ENCODE measurements at places on chromosomes 6 and 20.

DNA sequence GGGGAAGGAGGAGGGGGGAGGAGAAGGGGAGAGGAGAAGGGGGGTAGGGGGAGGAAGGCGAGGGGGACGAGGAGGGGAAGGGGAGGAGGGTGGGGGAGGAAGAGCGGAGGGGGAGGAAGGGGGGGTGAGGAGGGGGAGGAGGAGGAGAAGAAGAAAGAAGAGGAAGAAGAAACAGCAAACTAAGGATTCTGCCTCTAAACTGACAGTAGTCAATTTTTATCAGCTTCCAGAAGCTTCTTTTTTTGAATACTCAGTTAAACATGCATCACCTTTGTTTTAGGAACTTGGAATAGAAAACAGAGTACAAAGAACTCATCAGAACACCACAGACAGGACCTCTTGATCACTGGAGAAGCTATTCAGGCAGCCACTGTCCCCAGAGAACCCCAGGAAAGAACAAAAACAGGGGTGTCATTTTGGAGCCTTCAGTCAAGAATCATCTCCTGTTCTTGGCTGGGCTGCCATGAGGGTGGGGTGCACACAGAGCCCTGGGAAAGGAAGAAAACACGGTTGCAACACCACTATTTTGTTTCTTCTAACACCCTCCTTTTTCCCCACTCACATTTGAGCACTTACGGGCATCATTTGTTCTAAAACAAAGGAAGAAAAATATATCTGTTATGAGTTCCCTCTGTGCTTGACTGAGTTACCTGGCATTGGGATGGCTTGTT, 67.4 kb downstream of the TMEM170B start:
- no peak for DNase-seq

DNA sequence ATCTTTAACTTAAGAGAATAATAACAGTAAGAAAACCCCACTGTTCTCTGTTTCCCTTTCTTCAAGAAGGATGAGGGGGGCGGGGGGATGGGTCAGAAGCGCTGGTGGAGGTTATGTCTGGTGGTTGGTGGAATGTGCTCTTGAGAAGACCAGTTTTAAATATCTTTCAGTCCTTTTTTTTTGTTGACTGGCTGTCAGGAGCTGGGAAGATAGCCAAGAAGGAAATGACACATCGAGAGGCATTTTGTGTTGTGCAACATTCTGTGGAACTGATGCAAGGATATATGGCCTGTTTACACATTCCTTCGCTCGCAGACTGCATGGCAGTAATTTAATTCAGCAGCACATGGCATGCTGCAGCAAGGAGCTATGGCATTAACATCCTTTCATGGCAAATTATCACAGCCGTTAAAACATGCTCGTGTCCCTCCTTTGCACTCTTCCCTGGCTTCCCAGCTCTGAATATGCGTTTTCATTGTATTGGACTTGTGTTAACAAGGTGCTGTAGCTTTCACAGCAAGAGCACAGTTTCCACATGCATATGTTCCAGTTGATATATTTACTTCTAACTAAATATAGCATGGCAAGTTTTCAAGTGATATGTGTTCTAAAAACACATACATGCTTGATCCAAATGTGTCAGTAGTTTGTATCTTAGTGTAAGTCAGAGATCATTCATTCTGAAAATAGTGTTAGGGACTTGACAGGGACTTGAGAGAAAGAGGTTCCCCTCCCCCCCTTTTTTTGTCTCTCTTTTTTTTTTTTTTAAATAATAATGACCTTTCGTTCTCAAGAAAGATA, 68.2 kb upstream of the SUPT3H start:
- no peak for DNase-seq

DNA sequence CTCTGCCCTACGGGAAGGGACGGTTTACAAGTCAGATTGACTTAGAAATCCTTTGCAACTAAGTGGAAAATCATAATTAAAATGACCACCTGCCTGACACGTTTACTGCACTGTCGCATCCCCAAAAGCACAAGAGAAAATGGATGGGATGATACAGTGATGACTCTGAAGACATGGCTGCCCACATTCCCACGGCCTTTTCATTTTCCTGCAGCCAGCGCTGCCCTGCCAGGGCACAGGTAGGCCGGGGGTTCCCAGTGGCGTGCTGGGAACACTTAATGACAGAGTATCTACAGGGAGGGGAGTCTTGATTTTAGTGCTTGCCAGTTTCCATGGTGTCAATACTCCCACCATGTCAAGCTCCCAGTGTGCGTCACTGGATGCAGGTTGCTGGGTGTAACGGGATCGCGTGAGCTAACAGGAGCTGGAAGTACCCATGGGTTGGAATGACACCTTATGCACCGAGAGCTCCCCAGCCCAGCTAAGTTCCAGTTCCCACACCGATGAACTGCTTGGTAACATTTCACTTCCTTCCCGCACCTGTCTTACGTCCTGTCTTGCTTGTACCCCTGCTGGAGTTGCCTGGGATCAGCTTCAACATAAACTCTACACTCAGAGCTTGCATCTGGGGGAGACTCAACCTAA, 129.0 kb downstream of the ANKRD60 start:
- no peak for DNase-seq

DNA sequence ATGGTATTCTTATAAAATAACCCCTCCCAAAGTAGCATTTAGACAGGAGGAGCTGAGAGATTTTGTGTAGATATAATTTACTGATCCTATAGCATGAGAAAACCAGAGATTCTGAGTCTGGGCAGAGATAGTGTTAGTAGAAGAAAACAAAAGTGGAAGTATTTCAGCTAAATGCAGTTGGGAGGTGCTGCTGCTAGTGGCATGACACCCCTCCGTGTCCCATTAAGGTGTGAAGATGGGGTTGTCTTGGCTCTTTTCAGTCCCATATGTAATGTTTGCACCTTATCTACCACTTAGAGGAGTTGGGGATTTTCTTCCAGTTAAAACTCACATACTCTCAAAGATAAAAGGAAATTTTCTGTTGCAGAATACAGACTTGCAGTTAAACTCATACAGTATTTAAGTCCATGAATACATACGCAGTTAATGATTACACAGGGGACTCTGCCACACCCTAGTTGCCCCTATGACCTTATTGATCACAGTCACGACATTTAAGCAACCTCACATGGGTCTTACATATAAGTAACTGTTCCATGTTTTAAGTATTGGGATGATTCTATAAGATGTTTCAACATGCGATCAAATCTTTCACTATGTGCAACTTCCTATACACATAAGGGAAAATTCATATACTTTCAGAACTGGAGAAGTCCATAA, 11.5 kb downstream of the TAAR2 start:
- DNase-seq = no peak

- DNase-seq = no peak
Observed at GRCh38 chr20:36466089-36466488, 75.2 kb upstream of the MYL9 start.

- DNase-seq = no peak
Observed at GRCh38 chr6:42322676-42323075, 105.0 kb upstream of the MRPS10 start.

GRCh38 chr6:15504581-15505350, 158.1 kb downstream of the DTNBP1 start:
- no peak for DNase-seq

GRCh38 chr6:30985490-30985889, 2.0 kb downstream of the MUC21 start:
- no peak for DNase-seq

DNA sequence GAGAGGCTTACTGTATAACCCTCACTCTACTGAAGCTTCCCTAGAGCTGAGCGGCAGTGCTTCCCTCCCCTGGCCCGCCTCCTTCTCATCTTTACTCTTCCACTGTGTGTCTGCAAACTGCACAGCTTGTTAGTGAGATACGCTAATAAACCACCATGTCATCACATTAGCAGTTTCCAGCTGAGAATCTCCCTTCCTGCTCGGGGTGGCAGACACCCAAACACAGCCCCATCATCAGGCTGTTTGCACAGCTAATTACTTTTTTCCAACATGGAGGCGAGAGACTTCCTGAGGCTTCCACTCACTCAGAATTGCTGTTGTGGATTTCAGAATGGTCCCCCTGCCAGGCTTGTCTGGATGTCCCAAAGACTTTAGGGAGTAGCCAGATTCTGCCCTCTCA, 444.9 kb upstream of the SULF2 start:
- no peak for DNase-seq

All from effector memory CD4-positive, alpha-beta T cell (primary cell).